ENCODE measurements at places on chromosomes 16 and 17.

DNA sequence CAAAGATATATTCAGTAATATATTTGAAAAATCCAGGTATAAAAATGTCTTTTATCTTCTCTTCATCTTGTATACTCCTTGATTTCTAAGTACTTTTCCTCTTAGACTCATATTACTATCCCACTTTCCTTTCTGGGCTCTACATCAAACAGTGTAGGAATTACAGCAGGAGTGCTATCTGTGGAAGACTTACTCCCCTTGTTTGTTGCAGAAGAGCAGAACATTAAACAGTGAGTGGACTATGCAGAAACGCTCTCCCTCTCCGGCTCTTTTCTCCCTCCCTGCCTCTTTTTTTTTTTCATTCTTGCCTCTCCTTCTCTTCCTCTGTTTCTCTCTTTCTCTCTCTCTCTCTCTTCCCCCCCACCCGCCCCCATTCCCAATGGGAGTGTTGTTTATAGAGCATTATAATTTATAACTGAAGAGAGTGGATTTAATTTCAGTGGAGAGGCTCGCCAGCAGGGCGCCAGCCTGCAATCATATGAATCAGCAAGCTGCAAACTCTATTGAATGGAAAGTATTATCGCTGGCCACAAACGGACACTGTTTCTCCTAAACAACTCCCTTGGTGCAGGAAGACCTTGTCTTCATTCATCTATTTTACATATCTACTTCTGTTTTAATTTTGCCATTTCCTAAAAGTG is 242.3 kb upstream of the TBX2 start:
- DNase-seq = no peak
- peaks cover 1% of the 10 kb centered on the region for H3K4me1 ChIP-seq
- H3K27ac ChIP-seq = no peak overlapping the region
- H3K4me3 ChIP-seq = no peak overlapping the region
- H3K27me3 ChIP-seq = no peaks in the 10 kb centered on the region

DNA sequence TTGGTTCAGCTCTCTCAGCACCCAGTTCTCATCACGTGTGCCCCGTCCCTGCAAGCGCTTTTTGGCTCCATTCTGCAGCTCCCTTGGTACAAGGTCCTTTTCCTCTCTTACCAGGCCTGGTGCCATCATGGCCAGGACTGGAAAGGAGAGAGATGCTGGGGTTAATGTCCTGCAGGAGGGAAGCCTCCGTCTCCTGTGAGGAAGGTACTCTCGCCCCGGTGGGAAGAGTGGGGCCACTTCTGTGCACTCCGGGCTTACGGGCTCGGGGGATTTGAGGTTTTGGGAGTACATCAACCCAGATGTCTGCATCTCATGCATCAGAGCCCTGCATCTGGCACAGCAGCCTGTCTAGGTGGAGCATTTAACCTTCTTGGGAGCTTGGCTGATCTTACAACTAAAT is 10.1 kb downstream of the CTRB2 start:
- H3K36me3 ChIP-seq = no peaks in the 10 kb centered on the region
- no peak for DNase-seq
- H3K4me1 ChIP-seq = no peaks in the 10 kb centered on the region
- no peak overlapping the region for H3K4me3 ChIP-seq
- no peaks in the 10 kb centered on the region for H3K27me3 ChIP-seq

GRCh38 chr17:50602836-50603235 is 31.8 kb upstream of the ABCC3 start:
- H3K4me3 ChIP-seq = no peak overlapping the region
- H3K27me3 ChIP-seq = no peaks in the 10 kb centered on the region
- H3K36me3 ChIP-seq = no peaks in the 10 kb centered on the region

DNA sequence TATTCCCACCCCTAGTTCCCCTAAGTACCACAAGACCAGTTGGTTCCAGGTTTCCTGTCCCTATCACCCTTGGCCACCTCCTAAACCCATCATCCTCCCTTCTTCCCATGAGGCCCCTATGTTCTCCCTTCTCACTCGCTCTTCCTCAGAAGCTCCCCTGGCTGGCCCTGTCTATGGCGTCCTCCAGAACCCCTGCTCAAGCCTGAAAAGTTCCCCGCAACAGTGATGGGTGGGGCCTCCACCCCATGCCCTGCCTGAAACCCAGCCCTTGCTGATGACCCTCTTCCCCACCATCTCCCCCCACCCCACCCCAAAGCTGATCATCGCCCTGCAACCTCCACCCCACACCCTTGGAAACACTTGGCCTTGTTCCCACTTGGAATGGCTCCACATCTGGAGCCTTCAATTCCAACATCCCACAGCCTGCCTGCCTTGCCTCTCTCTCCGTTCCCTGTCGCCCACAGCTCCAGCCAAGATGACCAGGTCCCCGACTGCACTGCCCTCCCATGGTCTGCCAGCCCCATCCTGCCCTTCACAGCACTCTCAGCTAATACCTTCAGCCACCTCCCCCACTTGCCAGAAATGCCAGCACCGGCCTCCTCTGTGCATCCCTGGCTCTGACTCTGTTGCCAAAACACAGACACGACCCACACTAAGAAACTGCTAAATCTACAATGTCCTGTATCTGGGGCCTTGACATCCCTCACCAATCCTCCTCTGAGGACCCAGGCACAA is 10.5 kb downstream of the OSBPL7 start:
- no peaks in the 10 kb centered on the region for H3K27me3 ChIP-seq
- no peak for DNase-seq
- peaks cover 5% of the 10 kb centered on the region for H3K36me3 ChIP-seq
- H3K4me3 ChIP-seq = no peak overlapping the region
- H3K27ac ChIP-seq = no peak overlapping the region
- no peaks in the 10 kb centered on the region for H3K4me1 ChIP-seq

DNA sequence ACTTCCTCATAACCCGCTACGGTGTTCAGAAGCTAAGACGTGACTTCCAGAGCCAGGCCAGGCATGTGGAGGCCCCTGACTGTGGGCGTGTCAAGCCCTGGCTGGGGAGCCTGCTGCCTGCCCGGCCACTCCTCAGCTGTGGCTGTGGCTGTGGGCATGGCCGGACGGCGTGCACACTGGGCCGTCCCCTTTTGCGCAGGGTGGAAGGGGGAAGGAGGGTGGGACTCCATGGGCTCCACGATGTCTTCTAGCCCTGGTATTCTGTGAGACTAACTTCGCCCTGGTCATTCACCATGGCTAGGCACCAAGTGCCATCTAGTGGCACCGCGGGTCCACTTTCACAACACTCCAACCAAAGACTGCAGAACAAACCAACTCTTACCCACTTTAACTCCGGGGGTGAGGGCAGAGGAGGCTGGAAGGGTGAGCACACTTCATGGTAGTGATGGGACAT is 67.9 kb downstream of the N4BP1 start:
- H3K4me1 ChIP-seq = no peaks in the 10 kb centered on the region
- H3K4me3 ChIP-seq = no peak overlapping the region
- peaks cover 18% of the 10 kb centered on the region for H3K36me3 ChIP-seq
- DNase-seq = no peak
- no peak overlapping the region for H3K27ac ChIP-seq
- H3K27me3 ChIP-seq = no peaks in the 10 kb centered on the region

- H3K4me3 ChIP-seq = no peak overlapping the region
- no peak overlapping the region for H3K27ac ChIP-seq
- H3K4me1 ChIP-seq = no peaks in the 10 kb centered on the region
- DNase-seq = no peak
Measured at GRCh38 chr16:27254262-27254811, 14.2 kb downstream of the NSMCE1 start.

- no peaks in the 10 kb centered on the region for H3K27me3 ChIP-seq
- H3K4me3 ChIP-seq = no peak overlapping the region
- peaks cover 1% of the 10 kb centered on the region for H3K4me1 ChIP-seq
- no peaks in the 10 kb centered on the region for H3K36me3 ChIP-seq
- no peak overlapping the region for H3K27ac ChIP-seq
Measured at GRCh38 chr17:82419540-82419939, 1.2 kb upstream of the OGFOD3 start.

DNA sequence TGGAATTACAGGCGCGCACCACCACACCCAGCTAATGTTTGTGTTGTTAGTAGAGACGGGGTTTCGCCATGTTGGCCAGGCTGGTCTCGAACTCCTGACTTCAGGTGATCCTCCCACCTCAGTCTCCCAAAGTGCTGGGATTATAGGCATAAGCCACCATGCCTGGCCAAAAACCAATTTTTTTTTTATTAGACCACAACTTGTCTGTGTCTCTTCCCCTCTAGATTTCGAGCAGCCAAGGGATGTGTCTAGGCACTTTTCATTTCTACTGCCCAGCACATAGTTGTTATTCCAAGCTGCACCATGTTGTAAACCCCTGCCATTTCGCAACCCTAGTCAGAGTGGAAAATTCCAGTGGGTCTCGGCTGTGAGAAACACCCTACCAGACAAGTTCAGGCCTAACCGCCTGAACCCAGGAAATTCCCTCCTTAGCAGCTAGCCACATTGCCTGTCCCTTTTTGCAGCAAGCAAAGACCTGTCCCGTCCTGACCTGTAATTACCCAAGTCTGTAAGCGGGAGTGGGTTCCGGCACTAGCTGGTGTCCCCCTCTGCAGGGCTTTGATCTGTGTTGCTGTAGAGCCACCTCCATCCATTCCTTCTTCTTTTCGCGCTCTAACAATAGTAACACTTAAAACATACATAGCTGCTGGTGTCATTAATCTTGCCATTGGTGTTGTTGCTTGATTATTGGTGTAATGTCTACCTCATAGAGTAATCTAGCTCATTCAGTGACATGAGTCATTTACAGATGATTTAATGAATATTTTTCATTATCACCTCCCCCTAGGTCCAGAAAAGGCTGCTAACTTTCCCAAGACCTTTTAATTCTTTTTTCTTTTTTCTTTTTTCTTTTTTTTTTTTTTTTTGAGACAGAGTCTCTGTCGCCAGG is 77.3 kb upstream of the ATF7IP2 start:
- no peaks in the 10 kb centered on the region for H3K27me3 ChIP-seq
- DNase-seq = no peak
- H3K4me3 ChIP-seq = no peak overlapping the region
- H3K36me3 ChIP-seq = no peaks in the 10 kb centered on the region
- H3K27ac ChIP-seq = no peak overlapping the region

DNA sequence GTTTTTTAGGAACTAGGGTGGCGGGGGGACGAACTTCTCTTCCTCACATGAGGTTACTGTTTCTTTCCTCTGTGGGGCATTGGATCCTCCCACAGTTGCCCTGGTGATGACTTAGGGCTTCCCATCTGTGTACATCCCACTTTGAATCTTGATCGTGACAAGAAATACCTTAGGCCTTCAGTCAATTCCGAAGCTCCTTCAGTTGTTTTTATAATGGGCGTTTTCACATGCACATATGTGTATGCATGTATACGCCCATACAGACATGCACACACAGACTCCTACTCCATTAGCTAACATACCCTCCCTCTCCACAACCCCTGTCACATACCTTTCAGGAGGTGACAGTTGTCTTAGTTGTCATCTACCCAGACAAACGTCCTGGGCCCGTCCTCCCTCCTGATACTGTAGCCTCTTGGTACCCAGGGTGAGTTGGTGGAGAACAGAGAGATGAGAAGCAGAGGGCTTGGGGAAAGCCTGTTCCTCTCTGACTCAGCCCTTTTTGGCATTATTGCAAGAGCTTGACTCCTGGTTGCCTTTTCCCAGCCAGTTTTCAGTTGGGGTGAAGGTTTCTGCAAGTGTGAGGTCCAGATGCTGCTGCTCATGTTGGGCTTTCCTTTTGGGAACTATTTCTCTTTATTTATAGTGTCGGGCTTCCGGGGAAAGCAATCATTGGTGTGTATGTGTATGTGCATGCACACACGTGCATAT is 2.2 kb upstream of the AOC2 start:
- H3K4me3 ChIP-seq = no peak overlapping the region
- H3K36me3 ChIP-seq = peaks cover 62% of the 10 kb centered on the region
- DNase-seq = no peak
- H3K27me3 ChIP-seq = no peaks in the 10 kb centered on the region

DNA sequence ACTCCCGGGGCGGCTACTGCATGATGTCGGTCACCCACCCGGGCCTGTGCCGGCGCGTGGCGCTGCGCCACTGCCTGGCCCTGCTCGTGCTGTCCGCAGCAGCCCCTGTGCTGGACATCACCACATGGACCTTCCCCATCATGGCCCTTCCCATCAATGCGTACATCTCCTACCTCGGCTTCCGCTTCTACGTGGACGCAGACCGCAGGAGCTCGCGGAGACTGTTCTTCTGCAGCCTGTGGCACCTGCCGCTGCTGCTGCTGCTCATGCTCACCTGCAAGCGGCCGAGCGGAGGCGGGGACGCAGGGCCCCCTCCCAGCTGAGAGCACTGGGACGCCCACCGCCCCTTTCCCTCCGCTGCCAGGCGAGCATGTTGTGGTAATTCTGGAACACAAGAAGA is 29.8 kb downstream of the CDRT15 start:
- no peaks in the 10 kb centered on the region for H3K4me1 ChIP-seq
- no peaks in the 10 kb centered on the region for H3K27me3 ChIP-seq
- no peak overlapping the region for H3K27ac ChIP-seq
- no peak overlapping the region for H3K4me3 ChIP-seq
- DNase-seq = no peak
- H3K36me3 ChIP-seq = peaks cover 3% of the 10 kb centered on the region

GRCh38 chr16:89534252-89534756 is 26.1 kb downstream of the SPG7 start:
- no peaks in the 10 kb centered on the region for H3K27me3 ChIP-seq
- H3K27ac ChIP-seq = no peak overlapping the region
- no peak for DNase-seq
- no peak overlapping the region for H3K4me3 ChIP-seq
- no peaks in the 10 kb centered on the region for H3K4me1 ChIP-seq

GRCh38 chr17:48137656-48138055 is 30.1 kb downstream of the SNX11 start:
- no peak overlapping the region for H3K4me3 ChIP-seq
- no peaks in the 10 kb centered on the region for H3K27me3 ChIP-seq
- H3K4me1 ChIP-seq = no peaks in the 10 kb centered on the region
- no peaks in the 10 kb centered on the region for H3K36me3 ChIP-seq
- H3K27ac ChIP-seq = no peak overlapping the region
- no peak for DNase-seq

- no peaks in the 10 kb centered on the region for H3K27me3 ChIP-seq
- no peak overlapping the region for H3K27ac ChIP-seq
- H3K4me1 ChIP-seq = 0 out of 2 replicates have a peak, but pooled peaks cover 1% of the 10 kb centered on the region
- H3K4me3 ChIP-seq = no peak overlapping the region
- DNase-seq = no peak
Measured at GRCh38 chr17:73989671-73990070, 213.8 kb upstream of the RPL38 start.

DNA sequence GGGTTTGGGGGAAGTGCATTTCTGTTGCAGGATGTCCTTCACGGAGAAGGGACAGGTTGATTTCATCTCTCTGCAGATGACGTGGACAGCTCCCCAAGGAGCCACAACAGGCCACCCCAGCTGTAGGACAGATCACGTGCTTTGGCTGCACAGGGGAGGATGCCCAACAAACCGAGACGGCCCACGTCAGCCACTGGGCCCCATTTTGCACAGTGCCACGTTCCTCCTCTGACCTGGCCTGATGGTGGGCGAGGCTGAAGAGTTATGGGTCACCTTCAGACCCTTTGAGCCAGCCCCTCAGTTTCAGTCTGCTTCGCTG is 9.0 kb upstream of the RHBDL3 start:
- peaks cover 3% of the 10 kb centered on the region for H3K4me1 ChIP-seq
- DNase-seq = no peak
- no peaks in the 10 kb centered on the region for H3K27me3 ChIP-seq
- no peak overlapping the region for H3K27ac ChIP-seq

GRCh38 chr16:75007443-75007842 is 8.6 kb downstream of the ZNRF1 start:
- no peak overlapping the region for H3K27ac ChIP-seq
- H3K27me3 ChIP-seq = no peaks in the 10 kb centered on the region
- DNase-seq = no peak
- H3K4me3 ChIP-seq = no peak overlapping the region

GRCh38 chr17:43701318-43701743 is 39.6 kb upstream of the MEOX1 start:
- no peaks in the 10 kb centered on the region for H3K27me3 ChIP-seq
- H3K4me1 ChIP-seq = peaks cover 3% of the 10 kb centered on the region
- H3K36me3 ChIP-seq = no peaks in the 10 kb centered on the region
- DNase-seq = no peak

Measured in iPS DF 6.9 (cell line).